Epithelial cell of proximal tubule (primary cell): ENCODE measurements at places on chromosomes 3 and 15.
A peak's percentile ranks its signal among the peaks of the same experiment; 100 is the strongest.

DNA sequence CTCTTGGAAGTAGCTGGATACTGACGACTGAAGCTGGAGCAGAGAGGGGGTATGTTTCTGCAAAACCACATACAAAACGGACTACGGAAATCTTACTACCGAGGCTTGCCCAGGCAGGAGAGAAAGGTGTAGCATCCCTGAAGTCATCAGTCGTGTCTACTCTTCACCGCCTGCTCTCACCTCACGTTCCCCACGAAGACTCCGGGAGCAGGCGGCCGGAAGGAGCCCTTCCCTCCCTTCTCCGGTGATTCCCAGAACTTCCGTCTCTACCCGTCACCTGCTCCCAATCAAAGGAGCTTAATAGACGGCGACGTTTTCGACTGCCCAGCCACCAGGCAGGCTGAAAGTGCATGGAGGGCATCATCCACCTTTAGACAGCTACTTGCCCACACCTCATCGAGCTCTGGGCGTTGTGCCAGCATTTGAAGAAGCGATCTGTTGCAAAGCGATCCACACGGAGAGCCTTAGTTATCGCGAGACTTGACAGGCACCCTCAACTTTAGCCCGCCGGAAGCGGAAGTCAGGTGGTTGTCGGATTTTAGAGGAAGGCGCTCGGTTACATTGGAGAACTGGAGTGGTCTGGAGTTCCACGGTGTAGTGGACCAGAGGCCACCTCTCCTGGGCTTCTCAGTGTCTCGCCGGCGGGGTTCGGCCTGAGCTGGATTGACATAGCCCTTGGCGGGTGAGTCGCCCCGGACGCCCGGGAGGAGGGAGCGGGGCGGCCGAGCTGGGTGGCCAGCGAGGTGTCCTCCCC lies at the start of gene RAMAC:
Gene RAMAC, plus strand, starts transcription at position 523 of the 754 bp plus-strand sequence. CDS start 2,809 bp downstream, outside the sequence.
- peak; percentile 95 for DNase-seq

GRCh38 chr15:76941636-76942035 lies 10.1 kb downstream of the RCN2 start:
- DNase-seq: no peak

GRCh38 chr3:67998281-67998680 lies 343.9 kb upstream of the SUCLG2 start:
- DNase-seq: no peak

GRCh38 chr3:46895204-46895660 lies 17.7 kb downstream of the PTH1R start:
- no peak for DNase-seq

DNA sequence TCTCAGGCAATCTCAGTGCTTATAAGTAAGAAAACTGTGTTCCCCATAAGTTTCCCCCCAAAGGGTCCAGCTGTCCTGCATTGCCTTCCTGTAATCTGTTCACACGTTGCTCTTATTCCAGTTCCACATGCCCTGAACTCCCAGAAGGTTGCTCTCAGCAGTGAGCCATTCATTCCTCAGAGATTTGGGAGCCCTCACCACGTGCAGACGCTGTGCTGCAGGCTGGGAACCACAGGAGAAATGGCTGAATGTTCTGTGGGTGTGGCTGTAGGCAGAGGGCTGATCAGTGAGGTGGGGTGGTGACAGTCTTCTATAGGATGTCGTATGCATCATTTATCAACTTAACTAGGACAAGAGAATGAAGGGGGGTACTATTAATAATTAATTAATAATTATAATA lies 3.3 kb upstream of the THSD4 start:
- no peak for DNase-seq

GRCh38 chr15:73052653-73053397 lies 562 bp downstream of the NEO1 start:
- DNase-seq: no peak

- no peak for DNase-seq
These were observed 61.4 kb downstream of the WHAMM start for GRCh38 chr15:82870727-82871320.

GRCh38 chr3:133930341-133930933 lies 34.8 kb upstream of the RAB6B start:
- DNase-seq: peak; percentile 23

DNA sequence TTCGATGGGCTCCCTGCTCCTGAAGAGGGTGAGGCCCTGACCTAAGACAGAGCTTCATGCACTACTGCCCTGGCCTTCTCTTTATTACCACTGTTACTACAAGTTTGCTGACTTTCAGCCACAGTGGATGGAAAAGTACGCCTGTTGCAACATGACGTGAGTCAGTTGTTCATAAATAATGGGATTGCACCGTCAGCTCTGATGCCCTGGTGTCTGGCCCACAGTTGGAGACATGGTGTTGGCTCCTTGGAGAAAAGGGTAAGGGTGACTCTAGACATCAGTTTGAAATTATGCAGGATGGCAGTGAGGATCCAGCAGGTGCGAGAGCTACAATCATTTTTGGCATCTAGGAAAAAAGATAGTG lies 5.5 kb downstream of the PAQR5 start:
- peak; percentile 95 for DNase-seq

GRCh38 chr3:186514296-186515002 lies 29.7 kb downstream of the CRYGS start:
- no peak for DNase-seq

DNA sequence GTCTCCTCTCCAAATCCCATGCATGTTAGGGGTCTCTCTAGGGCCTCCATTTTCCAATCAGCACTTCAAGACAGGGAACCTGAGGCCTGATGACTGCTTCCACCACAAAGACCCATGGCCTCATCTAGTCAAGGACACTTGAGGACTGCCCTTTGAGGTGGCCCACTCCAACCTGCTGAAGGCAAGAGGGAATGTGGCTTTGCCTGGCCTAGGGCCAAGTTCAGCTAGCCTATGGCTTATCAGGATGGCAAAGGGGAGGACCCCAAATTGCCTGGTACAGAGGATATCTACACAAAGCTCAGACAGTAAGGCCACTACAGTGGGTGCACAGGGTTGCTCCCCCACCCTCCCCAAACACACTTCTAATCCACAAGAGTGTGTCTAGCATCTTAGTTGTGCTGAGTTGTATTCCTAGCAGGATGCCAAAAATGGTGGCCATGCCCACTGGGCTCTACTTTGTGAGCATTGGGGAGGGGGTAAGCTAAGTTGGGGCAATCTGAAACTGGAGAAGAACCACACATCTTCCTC lies 10.0 kb upstream of the GRAMD2A start:
- DNase-seq: no peak

- no peak for DNase-seq
These were observed 14.4 kb downstream of the RNU5B-1 start for GRCh38 chr15:65318870-65319356.

DNA sequence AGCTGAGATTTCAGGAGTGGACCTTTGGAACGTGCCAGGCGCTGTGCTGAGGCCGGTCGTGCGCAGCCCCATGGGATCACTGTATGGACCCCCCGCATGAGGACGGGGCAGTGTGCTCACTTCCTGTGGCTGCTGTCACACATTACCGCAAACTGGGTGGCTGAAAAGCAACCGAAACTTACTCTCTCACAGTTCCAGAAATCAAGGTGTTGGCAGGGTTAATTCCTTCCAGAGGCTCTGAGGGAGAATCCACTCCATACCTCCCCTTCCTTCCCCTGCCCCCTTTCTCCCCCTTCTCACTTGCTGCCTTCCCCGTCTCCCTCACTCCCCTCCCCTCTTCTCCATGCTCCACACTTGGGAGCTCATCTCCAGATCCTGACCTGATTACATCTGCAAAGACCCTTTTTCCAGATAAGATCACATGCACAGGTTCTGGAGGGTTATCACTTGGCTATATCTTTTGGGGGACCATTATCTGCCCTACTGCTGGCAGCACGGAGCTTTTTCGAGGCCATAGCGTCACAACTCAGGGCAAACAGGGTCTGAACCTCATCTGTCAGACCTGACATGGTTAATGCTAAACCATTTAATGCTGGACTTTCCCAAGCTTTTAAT lies 41.2 kb downstream of the KLF13 start:
- DNase-seq: no peak

GRCh38 chr3:67416703-67417102 lies 237.7 kb downstream of the SUCLG2 start:
- DNase-seq: no peak

GRCh38 chr3:36312351-36312750 lies 68.0 kb upstream of the STAC start:
- DNase-seq: no peak

GRCh38 chr15:98800437-98801233 lies 152.3 kb downstream of the IGF1R start:
- no peak for DNase-seq

- no peak for DNase-seq
These were observed 30.5 kb downstream of the RTP1 start for GRCh38 chr3:187227658-187228258.

DNA sequence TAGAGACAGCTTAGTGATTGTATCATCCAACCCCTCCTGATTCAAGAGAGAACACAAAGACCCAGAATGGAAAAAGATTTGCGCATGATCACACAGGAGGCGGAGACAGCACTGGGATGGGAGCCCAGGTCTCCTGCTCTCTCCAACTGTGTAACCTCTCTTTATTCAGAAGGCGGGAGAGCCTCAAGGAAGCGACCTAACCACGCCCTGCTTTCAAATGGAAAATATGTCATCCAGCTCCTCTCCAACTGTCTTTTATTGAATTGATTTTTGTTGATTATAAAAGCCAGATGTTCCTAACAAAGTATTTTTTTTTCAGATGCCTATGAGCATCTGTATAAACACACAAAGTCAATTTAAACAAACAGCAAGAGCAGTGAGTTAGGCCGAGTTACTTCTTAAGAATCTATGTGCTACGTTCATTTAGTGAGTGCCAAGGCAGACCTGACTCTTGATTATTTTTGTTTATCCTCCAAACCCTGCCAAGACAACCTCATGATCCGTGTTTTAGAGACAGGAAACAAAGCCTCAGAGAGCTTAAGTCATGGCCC lies 74.5 kb downstream of the BFSP2 start:
- no peak for DNase-seq

- DNase-seq: peak; percentile 57
These were observed 3.6 kb downstream of the OTOL1 start for GRCh38 chr3:161500068-161500796.

GRCh38 chr3:38267662-38268061 lies 2.0 kb downstream of the SLC22A13 start:
- DNase-seq: no peak

DNA sequence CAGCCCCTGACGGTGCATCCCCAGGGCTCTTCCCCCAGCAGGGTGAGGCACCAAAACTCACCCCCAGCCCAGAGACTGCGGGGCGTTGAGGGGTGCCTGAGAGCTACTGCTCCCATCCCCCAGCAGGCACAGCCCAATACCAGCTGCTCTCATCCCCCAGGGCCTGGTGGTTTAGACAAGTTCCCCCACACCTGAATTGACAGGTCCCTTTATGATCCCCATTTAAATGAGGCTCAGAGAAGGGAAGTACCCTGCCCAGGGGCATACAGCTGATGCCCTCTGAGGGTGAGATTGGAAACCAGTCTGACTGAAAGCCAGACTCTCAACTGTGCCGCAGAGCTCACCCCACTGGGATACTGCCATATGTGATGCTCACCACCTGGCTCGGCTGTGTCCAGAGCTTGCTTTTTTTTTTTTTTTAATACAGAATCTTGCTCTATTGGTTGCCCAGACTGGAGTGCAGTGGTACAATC lies 20.1 kb downstream of the DUSP7 start:
- no peak for DNase-seq

DNA sequence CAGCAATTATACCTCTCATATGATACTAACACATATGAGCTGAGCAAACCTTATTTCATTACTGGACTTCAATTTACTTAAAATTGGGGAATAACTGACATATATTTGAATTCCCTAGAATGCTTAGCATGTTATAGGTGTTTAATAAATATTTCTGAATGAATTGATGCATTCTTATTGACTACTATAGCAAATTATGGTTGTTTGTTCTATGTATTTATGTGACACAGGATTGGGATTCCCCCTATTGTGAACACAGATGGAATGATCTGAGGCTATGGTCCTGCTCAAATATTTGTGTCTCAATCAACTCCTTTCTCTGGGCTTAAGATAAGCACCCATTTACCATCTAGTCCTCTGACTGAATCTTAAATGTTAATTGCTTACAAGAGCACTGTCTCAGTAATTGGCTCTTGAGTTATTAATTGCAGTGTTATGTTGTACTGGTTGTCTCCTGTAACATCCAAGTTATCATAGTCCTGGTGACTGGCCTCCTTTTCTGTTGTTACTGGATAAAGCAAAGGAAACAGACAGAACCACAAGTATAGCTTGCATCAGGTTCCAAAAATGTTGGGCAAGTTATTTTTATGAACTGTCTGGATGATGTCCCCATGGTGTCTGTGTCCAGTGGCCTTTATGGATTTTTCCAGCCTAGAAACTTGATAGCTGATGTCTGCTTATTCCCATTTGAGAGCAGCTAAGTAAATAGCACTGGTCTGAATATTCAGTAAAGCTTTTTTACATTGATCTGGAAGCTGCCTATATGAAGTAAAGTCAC lies 2.3 kb upstream of the UACA start:
- DNase-seq: no peak

- DNase-seq: peak; percentile 76
These were observed 417.8 kb upstream of the TPM1 start for GRCh38 chr15:62624547-62625378.

- DNase-seq: no peak
These were observed 78.2 kb downstream of the NR2F2 start for GRCh38 chr15:96408591-96409183.

DNA sequence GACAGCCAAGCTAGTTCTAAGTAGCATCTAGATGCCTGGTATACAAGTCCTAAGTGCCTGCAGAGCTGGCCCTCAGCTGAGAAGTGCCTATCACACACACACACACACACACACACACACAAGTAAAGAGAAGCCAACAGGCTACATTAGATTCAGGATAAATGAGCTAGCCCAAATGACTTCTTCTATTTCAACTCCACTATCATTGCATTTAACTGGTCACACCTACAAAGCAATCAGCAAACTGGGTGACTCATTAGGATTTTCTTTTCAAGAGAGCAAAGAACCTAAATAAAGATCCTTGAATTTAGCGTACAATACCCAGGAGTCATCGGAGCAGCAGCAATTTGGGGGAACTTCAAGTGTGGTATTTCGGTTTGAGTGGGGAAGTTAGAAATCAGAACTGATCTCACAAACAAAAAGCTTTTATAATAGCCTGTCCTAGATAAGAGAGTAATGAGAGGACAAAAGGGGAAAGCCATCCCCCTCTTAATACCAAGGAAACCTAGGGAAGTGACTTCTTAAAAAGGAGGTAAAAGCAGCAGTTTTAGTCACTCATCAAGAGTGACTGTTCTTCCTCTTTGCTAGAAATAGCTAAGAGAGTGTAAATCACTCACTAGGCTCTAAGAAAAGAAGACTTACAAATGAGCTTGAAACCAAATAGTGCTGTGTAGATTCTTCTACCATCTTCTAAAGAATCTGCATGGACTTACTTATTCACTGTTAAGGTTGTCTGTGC lies 112.7 kb downstream of the TNIK start:
- DNase-seq: no peak

DNA sequence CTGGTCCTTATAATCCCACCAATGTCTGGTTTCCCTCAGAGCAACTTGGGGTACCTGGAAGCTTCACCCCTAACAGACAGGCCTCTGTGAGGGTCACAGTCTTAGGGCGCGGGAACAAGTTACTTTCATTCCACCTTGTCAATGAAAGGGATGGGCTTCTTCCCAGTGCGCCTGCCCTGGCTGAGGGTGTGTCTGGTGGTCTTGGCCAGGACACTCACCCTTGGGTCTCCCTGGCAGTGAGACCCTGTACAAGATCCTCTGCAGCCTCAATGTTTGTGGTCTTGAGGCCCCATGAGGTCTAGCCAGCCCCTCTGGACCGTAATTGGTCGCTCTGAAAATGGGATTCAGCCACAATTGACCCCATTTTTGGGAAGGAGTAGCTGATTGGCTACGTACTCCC lies 40.2 kb downstream of the SMAD6 start:
- DNase-seq: no peak
